AML-193 (cell line): ENCODE measurements at places on chromosomes 4 and X.

DNA sequence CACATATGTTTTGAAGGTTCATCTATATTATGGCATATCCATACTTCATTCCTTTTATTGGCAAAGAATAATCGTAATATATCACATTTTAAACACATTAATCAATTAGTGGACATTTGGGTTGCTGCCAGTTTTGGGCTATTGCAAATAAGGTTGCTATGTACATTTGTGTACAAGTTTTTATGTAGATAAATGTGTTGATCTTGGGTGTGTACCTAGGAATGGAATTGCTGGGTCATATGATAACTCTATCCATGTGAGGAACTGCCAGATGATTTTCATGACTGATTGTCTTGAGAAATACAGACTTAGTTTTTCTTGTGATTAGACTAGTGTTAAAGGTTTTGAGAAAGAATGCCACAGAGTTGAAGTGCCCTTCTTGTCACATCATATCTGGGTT, 99.2 kb upstream of the RAB40AL start:
- no peak for DNase-seq

DNA sequence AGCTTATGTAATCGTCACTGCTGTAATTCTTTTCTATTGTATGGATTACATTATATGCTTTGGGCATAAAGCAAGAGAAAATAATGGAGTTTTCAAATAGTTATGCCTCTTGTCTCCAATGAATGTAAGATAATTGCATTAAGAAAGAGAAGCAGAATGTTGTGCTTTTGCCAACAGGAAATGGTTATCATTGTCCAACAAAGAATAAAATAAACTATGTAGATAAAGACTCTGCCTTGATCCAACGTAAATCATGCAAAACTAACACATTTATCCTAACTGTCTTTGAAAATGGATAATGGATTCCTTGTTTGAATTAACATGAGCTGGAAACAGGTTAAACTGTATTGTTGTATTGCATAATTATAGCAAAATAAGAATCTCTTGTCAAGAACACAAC, 1709.0 kb downstream of the PCDH7 start:
- DNase-seq = no peak

GRCh38 chrX:141220342-141221008, 21.8 kb downstream of the SPANXC start:
- DNase-seq = no peak

GRCh38 chrX:479273-479981, 92.7 kb upstream of the PPP2R3B start:
- no peak for DNase-seq

GRCh38 chr4:184066584-184067300, 150.9 kb downstream of the ENPP6 start:
- no peak for DNase-seq

GRCh38 chrX:6021316-6022091, 207.2 kb downstream of the NLGN4X start:
- DNase-seq = no peak

DNA sequence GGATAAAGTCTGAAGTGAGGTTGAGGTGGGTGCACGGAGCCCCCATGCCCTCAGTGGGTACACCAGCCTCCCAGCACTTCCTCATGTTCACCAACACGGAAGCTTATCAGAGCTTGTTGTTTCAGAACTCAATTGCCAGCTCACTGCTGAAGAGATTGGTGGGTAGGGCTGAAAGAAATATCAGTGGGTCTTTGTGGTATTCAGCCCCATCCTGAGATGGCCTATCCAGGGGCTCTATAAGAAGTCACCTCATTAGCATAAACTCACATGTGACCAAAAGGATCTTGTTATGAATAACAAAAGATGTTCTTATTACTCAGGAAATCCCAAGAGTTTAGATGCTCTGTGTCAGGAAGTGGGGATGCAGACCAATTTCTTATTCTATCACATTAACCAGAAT, 177.3 kb downstream of the ARHGAP10 start:
- DNase-seq = no peak

DNA sequence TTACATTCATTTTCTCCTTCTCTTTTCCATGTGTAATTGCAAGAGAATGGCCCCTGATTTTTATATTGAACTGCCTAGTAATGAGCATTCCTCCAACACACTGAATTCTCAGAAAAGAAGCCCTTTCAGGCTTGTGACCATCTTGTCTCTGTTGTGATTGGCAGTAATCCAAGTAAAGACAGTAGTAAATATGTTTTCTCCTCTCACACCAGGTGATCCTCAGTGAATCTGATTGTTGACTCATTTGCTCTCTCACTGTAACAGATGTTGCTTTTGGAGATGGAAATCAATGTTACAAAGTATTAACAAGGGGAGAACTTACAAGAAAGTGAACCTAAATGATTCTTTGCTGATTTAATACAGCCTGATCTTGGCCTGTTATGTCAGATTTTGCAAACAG, 271.0 kb downstream of the AFF2 start:
- DNase-seq = no peak

GRCh38 chr4:108393890-108394472, 225.2 kb upstream of the LEF1 start:
- DNase-seq = no peak

GRCh38 chr4:22471419-22471818, 44.4 kb downstream of the ADGRA3 start:
- no peak for DNase-seq

- DNase-seq = no peak
These were observed 412.7 kb downstream of the KCNIP4 start for GRCh38 chr4:21535898-21536297.

- DNase-seq = no peak
These were observed 25.0 kb upstream of the SHROOM4 start for GRCh38 chrX:50838820-50839600.

DNA sequence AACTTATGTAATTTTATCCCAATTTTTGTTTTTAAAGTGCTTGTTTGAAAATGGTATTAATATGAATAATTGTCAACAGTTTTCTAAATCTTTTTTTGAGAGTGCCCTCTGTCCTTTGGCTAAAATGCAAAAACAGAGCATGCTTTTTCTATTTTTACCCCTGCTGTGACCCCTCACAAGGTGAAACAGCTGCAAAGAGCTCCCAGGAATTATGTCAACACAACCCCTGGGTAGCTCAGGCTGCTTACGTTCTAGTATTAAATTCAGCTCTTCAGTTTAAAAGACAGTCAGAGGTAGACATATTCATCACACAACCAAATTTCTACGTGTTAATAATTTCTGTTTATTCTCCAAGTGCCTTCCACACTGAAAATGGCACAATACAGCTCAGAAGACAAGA, 367.5 kb downstream of the PRDM5 start:
- no peak for DNase-seq

DNA sequence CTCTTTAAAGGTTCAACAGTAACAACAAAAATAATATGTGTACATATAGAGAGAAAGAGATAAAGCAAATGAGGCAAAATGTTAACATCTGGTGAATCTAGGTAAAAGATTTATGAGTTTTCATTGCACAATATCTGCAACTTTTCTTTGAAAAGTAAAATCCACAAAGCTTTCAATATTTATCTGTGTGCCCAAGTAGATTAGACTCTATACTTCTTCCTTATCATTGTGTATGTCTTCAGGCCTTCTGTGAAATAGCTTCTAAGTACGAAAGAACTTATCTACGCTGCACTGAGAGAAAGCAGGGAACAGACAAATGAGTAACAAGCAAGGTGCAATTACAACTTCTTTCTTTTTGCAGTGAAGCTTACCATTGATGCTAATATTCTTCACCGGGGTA, 81.6 kb downstream of the NPNT start:
- no peak for DNase-seq

DNA sequence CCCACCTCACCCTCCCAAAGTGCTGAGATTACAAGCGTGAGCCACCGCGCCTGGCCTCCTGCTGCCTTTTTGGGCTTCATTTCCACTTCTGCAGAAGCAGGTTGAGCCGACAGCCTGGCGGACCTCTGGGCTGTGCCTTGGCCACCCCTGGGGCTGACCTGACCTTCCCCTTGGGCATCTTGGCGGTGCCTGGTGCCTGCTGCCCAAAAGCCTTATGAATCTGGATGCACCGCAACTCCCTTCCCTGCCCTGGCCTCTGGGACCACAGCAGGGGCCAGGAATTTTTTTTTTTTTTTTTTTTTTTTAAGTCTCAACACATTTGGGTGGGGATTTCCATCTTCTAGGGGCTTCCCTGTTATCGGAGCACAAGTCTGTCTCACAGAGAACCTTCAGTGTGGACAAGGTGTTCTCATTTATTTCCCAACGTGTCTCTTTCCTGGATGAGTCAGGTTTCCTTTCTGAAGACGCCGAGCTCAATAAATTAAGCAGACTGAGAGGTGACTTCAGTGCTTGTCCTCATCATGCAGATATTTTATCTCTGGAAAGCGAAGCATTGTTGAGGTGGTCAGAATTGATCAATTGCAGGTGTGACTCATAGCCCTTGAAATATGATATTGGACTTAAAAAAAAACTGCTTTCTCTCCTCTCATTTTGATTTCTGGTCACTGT, 79.7 kb downstream of the SHROOM2 start:
- DNase-seq = no peak

DNA sequence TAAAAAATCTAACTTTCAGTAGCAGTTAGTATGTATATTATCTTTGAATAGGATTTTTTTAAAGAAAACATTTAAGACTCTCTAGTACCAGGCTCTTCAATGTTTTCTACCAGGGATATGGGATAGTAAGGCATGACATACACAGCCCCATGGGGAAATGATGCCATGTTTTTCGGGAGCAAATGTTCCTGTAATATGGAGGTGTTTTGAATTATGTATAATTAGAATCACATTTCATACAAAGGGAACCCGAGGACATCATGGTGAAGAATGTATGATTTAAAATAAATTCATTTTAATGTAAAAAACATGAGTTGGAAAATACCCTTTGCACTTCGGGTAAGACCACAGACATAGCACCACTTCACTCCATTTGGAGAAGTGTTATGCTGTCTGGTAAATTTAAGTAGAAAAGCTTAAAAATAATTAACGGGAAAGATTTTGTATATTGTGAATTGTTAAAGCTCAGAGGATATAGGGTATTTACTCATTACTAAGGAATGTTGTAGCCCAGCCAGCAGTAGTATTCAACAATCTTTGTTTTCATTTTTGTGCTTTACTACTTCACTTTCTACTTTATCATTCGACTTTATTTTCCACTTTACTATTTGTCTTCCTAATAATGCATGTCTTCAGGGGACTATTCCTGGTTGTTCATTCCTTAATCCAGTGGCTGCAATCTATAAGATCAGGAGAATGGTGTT, 2050.7 kb downstream of the ARAP2 start:
- DNase-seq = no peak

DNA sequence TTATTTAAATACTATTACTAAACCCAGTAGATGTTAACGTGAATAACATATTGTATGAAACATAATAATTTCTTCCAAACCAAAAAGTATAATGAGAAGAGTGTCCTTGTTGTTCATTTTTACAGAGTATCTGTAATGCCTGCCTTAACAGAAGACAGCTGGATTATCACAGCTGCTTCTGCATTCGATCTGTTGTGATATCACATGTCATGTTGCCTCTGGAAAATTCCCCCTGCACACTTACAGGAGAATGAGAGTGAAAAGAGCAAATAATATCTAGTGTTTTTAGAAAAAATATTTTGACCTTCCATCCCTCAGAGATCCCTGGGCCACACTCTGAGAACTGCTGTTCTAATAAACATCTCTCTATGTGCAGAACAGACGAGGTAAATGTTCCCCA, 240.1 kb upstream of the NOCT start:
- no peak for DNase-seq

DNA sequence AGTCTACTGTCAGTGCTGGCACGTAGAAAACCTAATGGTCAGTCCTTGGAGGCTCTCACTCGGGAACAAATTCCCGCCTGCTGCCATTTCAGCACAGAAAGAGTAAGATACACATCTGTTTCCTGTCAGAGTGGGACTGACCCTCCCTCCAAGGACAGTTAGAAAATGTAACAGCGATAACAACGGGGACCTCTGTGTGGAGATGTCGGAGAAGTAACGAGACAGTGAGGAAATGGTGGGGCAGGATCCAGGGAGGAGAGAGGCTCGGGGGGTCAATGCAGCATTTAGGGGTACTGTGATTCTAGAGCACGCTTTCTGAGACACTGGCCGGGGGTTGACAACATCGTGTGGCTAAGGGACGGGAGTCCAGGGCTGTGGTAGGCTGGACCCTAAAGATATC, 36.0 kb upstream of the SORCS2 start:
- DNase-seq = no peak

DNA sequence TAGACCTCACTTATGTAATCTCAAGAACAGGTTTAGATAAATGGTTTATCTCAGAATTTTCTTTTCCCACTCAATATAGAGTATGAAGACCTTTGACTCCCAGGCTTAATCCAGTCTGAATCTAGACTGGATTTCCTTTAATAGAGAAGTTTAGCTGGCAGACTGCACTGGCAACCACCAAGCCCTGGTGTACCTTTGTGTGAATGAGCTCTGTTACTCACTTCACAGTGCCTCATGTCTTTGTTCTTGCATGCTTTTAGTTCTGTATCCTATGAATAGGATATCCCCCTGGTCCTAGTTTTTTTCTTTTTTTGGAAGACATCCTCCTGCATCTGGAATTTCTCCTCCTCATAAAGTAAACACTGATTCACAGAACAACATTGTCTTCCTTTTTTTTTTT, 53.2 kb upstream of the MCUB start:
- DNase-seq = no peak

- no peak for DNase-seq
These were observed 491.7 kb downstream of the RAPGEF2 start for GRCh38 chr4:159594576-159594975.

DNA sequence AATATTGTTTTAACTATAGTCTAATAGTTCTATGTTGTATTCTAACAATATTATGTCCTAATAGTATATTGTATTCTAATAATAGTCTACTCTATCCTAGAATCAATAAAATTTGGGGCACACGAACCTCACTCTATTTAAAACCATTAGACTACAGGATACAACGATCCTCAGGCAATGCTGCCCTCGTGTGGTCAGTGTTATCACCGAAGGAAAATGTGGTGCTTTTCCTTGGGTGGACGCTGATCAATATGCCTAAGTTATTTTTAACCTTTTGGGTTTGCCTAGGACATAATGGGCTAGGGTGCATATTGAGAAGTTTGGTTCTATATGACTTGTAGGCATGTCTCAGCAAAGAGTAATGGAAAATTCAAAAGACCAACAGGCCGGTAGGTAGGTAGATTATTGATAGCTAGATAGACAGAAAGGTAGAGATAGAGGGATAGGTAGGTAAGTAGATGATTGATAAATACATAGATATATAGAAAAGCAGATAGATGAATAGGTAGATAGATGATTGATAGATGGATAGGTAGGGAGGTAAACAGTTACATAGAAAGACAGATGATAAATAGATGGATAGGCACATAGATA, 75.1 kb downstream of the PRKX start:
- DNase-seq = peak; percentile 13

GRCh38 chr4:1968686-1969295, 40.0 kb downstream of the NELFA start:
- DNase-seq = no peak

GRCh38 chr4:26294904-26295303, 25.9 kb upstream of the RBPJ start:
- no peak for DNase-seq

DNA sequence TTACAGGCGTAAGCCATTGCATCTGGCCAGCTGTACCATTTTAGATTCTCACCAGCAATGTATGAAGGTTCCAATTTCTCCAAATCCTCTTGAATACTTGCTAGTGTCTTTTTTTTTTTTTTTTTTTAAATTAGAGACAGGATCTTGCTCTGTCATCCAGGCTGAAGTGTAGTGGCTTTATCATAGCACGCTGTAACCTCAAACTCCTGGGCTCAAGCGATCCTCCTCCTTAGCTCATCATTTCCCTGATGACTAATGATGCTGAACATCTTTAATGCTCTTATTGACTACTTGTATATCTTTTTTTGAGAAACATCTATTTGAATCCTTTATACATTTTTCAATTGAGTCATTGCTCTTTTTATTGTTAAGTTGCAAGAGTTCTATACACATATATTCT, 40.3 kb downstream of the HDAC8 start:
- no peak for DNase-seq
